ENCODE measurements at places on chromosomes 16 and 17.

DNA sequence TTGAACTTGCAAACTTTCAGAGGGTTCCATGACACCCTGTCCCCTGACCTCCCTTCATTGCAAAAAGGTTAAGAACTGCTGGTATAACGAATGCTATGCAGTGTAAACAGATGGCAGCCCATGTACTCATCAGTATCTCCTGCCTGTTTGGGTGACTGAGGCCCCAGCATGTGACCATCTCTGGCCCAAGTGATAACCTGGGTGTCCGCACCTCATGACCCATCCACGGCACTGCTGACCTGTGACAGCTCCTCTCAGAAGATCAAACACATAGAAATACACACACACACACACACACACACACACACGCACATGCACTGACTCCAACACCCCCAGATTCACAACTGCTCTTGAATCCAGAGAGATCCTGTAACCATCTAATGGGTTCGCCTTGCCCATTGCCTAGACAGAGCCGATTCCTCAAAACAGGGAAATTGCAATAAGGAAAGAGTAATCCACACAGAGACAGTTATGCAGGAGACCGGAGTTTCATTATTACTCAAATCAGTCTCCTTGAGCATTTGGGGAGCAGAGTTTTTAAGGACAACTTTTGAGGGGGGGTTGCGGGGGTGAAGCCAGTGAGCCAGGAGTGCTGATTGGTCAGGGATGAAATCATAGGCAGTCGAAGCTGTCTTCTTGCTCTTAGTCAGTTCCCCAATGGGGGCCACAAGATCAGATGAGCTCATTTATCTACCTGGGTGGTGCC, 11.3 kb upstream of the PHOSPHO1 start:
- no peak for DNase-seq

DNA sequence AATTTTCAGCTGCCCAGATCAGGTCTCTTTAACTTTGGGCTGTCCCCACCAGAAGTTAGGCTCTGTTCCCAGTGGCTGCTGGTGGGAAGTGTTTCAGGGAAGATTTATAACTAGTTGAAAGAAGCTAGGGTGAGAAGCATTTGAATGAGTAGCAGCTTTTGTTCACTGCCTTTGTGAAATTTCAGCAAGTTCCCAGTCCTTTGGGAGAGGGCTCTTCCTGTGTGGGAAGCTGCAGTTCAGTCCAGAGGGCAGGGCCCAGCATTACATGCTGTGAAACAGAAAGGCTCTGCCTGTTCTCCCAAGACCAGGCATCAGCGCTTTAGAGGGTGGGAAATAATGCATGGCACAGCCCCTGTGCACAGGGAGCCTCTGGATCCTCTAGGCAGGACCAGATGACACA, 17.8 kb downstream of the PROCA1 start:
- DNase-seq, result peak; percentile 12

DNA sequence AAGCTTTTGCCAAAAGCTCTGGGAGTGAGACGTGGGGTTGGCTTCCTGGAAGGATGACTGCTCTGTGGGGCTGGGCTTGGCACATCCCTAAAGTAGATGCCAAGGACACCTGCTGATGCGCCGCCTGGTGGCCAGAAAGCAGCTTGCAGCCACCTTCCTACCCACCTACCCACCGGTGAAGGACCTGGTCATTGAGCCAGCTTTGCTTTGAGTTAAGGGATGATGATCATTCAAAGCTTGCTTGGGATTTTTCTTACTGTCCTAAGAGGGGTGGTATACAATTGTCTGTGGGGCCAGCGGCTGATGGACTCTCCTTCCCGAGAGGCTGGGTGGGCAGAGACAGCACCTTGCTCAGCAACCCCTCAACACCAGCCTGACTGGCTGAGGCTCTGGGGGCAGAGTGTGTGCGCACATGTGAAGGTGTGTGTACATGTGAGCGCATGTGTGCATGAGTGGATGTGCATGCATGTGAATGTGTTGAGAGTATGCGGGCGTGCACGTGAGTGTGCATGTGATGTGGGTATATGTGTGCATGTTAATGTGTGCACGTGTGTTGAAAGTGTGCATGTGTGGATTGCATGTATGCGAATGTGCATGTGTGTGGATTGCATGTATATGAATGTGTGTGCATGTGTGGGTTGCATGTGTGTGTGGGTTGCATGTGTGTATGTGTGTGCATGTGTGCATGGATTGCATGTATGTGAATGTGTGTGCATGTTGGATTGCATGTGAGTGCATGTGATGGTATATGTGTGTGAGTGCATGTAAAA, 18.6 kb downstream of the C1QTNF1 start:
- no peak for DNase-seq

- no peak for DNase-seq
These were observed 128.5 kb downstream of the MRTFB start for GRCh38 chr16:14199624-14200023.

DNA sequence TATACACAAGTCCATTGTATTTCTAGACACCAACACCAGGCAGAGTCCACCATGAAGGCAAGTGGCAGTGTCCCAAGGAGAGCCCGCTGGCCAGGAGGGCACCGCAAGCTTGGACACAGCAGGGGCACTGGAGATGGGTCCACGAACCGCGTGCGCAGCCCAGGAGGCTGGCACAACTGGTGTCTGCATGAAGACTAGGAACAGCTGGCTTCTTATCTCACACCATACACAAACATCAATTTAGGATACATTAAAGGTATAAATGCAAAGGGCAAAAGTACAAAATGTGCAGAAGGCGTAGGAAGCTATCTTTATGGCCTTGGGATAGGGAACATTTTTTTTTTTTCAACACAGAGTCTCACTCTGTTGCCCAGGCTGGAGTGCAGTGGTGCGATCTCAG, 52.4 kb downstream of the ANKRD11 start:
- DNase-seq, result no peak

DNA sequence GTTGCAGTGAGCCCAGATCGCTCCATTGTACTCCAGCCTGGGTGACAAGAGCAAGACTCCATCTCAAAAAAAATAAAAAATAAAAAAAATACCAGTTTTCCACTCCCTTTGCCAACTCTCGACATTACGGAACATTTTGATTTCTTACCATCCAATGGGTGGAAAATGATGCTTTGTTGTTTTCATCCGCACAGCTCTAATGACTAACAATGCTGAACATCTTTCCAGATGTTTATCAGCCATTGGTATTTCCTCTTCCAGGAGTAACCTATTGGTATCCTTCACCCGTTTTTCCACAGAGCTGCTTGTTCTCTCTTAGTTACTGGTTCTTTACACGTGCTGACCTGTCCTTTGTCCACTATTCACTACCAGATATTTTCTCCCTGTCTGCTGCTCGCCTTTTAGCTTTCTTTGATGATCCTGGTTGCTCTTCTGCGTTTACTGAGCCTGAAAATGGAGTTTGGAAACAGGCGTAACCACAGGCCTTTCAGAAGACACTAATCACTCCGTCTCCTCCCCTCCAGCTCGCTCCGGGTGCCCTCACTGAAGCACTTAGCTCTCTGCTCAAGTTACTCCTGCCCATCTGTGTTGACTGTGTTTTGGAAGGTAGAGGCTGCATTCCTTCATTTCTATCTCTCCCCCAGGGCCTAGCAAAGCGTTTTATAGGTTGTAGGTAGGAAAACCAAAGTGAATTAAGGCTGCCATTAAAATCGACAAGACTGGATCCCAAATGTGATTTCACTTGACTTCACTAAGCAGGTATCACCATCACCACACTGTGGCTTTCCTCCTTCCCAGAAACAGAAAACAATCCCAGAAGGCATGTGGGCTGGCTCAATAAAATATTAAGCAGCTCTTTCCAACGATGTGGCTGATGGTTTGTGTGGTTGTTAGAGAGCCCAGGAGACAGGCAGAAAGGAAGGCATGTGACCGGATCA, 8.9 kb downstream of the SHPK start:
- no peak for DNase-seq

Data from anterior cingulate cortex (tissue), 58 donors.